ENCODE measurements at places on chromosomes 3 and 15.

DNA sequence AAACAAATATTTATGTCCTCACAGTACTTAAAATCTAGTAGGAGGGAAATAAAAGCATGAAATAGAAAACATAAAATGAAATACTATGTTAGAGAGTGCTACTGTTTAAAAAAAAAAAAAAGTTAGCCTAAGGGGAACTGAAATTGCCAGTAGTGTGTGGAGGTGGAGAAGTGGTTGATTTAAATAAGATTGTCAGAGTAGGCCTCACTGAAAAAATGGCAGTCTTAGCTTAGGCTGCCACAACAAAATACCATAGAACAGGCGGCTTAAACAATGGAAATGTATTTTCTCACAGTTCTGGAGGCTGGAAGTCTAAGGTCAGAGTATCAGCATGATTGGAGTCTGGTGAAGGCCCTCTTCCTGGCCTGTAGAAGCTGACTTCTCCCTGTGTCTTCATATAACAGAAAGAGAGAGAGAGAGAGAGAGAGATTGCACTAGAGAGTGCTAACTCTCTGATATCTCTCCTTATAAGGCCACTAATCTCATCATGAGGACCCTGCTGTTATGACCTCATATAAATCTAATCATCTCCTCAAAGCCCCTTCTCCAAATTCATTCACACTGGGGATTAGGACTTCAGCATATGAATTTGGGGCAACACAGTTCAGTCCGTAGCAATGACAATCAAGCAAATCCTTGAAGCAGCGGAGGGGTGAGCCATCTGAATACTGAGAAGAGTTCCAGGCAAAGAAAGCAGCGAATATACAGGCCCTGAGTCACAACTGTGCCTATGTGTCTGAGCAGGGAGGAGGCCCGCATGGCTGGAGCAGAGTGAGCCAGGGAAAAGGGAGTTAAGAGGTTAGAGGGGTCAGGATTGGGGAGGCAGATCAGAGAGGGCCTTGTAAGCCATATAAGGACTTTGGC is 23.6 kb upstream of the LRRC34 start:
- DNase-seq, result no peak

DNA sequence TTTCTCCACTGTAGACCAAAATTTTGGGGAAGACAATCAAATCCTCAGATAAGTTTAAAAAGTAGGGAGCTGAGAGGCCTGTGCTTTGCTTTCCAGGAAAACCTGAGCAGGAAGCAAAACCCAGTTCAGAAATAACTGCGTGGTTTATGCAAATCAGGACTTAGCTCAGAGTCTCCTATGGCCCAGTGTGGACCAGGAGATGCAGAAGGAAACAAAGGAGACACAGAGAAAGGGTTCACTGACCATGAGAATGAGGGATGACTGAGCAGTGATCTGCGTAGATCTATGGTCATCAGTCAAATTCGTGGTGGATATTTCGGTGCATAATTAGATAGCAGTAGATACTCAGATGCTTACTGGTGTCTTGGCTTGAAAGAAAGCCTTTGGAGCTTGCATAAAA is 196.6 kb downstream of the TPRG1 start:
- no peak for DNase-seq

- DNase-seq, result no peak
Observed at GRCh38 chr3:109806929-109807328, 469.6 kb upstream of the DPPA4 start.

DNA sequence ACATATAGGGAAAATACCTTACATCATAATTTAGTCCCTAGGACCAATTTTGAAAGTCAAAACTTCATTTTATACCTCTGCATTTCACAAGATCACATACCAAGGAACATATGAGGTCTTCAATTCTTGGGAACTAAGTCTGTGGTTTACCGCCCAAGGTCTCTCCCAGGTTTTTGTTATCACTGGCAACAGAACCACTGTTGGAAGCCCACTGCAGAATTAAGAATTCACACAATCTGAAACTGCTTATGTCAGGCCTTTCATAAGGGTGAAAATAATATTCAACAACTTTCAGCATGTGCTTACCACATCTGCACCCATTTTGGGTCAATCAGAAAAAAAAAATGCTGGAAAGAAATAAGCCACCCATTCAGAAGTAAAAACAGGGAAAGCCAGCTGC is 107.2 kb upstream of the MME start:
- no peak for DNase-seq

DNA sequence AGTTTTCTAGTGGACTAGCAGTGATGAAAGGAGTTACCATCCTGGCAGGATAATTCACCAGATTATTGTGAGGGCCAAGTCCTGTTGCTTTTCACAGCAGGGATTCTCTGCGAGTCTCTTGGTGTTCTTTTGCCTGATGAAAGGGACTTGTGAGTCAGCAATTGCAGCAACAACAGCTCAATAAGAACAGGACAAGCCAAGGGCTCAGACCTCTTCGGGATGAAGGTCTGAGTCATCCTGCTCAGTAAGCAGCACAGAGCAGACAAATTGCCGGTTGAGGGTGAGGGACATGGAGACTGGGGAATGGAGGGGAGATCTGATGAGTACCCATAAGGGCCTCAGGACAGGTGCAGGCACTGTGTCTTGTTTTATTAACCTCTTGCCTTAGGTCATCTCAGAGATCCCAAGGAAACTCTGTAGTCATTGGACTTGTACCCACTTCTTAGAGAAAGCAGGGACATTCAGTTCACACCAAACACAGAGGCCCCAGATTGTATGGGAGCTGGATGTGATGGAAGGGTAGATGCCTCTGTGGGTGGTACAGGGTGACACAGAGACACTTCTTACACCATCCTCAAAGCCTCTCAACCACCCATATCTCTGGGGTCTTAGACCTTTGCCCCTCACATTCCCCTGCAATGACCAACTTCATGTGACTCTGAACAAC is 173.8 kb upstream of the TLE3 start:
- no peak for DNase-seq

DNA sequence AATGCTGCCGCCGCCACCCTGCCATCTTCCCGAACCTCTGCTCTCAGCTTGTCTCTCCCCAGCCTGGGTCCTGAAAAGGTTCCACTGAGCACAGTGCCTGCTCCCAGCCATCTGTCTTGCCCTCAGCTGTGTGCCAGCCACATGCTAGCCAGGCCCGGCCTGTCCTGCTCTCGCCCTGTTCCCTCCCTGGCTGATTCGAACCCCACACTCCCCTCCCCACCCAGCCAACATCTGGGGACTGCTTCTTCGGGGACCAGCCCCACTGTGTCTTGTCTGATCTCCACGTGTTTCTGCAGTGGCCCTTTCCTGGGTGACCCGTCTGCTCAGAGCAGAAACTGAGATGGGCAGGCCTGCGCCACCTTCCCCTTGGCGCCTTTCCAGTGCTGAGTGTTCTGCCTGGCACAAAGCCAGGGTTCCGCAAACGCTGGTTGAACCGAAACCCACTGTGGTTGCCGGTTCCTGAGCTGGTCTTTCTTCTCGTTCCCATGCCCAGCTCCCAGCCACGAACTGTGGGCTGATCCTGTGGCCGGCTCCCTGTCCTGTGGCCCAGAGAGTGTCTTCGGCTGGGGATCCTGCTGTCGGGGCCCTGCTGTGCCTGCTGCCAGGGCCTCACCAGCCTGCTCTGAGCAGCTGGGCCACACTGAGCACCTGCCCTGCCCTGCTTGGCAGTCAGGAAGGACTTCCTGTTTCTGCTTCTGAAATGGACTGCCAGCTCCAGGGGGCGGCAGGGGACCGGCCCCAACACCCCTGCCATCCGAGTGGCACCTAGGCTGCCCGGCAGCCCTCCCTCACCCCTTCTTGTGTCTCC is 62.7 kb upstream of the KLF13 start:
- no peak for DNase-seq

DNA sequence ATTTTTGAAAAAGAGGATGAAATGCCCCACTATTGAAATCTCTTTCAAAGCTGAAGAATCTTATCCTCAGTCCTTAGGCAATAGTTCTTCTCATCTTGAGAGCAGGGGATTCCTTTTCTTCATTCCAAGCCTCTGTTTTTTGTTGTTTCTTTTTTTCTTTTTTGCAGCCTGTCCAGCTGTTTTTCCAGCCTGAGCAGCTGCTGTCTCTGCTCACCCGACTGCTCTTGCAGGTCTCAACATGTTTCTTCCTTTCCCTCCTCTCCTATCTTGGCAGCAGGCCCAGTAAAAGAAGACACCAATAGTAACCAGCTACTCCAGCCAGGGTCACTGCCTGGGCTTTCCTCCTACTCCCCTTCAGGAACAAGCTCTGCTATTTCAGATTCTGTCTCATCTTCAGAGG is 23.8 kb downstream of the MEX3B start:
- peak; percentile 36 for DNase-seq

- peak; percentile 65 for DNase-seq
Observed at GRCh38 chr3:114899186-114899931, 247.7 kb downstream of the ZBTB20 start.

DNA sequence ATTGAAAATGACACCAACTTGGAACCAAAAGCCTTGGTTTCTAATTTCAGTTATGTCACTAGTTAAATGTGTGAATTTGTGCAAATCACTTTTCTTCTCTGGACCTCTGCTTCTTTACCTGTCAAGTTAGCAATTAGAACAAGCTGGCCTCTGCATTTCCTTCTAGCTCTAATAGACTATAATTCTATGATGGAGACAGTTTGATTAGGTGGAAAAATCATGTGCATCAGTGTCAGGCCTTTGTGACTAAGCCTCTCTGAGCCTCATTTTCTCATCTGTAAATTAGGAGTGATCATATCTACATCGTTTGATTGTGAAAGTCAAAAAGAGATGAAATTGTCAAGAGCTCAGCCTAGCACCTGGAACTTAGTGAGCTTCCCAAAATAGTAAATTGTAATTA is 712.9 kb downstream of the MECOM start:
- no peak for DNase-seq

DNA sequence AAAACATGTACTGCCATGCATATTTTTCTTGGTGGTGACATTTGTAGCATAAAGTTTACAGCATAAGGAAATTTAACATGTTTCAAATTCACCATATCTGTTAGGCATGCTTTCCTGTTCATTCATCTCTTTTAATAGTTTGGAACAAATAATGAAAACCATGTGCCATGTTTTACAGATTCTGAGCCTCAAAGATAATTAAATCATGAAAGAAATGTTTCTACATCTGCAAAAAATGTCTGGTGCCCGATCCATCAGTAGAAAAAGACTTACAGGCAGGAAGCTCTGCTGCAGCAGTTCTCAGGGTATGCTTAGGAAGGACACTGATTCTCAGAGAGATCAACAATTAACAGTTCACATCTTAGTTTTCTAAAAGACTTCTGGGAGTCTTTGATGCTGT is 316.2 kb downstream of the IL5RA start:
- DNase-seq, result no peak

GRCh38 chr3:133452641-133453319 is 52.9 kb downstream of the BFSP2 start:
- DNase-seq, result no peak

- DNase-seq, result no peak
Observed at GRCh38 chr15:81959196-81959595, 86.6 kb downstream of the MEX3B start.

GRCh38 chr15:25846377-25846776 is 16.8 kb downstream of the ATP10A start:
- no peak for DNase-seq

GRCh38 chr3:197365586-197365985 is 67.2 kb upstream of the DLG1 start:
- no peak for DNase-seq

DNA sequence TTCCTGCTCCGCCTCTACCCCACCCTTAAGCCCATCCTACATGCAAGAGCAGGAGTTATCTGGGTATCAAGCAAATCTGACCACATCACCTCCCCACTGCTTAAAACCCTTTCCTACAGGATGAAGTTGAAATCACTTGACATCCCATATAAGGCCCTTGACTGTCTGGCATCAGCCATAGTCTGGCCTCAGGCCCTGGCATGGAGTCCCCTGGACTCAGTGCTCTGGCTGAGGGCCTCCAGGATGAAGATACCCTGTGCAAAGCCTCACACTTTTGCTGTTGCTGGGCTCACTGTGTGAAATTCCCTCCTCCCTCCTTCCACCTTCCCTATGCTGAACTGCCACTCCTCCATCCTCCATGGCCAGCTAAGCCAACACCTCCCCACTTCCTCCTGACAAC is 65.2 kb upstream of the GLCE start:
- DNase-seq, result peak; percentile 63

- DNase-seq, result no peak
Observed at GRCh38 chr15:57079931-57080620, 161.6 kb downstream of the TCF12 start.

DNA sequence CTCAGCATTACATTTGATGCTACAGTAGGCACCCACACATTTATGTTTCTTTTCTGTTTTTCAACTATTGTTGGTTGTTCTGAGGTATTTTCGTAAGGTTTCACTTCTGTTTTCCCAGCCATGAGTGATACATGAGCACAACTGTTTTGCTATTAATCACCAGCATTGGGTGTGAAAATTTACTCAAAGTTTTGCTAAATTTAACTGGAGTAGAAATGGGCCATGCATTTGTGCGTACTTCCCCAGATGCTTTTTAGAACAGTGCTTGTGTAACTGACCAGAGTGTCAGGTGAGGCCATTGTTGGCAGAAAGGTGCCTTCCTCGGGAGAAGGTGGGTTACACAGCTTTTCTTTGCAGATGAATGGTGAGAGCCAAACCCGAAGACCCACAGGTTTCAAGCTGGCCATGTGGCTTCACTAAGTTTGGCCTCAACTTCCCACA is 70.4 kb downstream of the ST6GAL1 start:
- DNase-seq, result no peak

DNA sequence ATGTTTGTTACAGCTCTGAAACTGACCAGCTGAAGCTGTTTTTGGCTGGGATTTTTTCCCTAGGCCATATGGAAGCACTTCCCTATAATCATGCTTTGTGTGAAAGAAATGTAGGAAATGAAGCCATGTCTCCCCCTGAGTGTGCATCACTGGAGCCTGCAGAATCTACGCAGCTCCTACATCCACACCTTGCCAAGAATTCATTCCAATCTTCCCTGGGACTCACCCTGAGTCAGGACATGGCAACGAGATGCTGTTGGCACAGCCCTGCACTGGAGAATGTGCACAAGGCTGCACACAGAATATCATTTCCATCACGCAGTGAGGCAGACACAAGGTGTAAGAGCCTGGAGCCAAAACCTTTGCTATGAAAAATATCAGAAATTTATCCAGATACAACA is 189.5 kb downstream of the ADAMTSL3 start:
- no peak for DNase-seq

DNA sequence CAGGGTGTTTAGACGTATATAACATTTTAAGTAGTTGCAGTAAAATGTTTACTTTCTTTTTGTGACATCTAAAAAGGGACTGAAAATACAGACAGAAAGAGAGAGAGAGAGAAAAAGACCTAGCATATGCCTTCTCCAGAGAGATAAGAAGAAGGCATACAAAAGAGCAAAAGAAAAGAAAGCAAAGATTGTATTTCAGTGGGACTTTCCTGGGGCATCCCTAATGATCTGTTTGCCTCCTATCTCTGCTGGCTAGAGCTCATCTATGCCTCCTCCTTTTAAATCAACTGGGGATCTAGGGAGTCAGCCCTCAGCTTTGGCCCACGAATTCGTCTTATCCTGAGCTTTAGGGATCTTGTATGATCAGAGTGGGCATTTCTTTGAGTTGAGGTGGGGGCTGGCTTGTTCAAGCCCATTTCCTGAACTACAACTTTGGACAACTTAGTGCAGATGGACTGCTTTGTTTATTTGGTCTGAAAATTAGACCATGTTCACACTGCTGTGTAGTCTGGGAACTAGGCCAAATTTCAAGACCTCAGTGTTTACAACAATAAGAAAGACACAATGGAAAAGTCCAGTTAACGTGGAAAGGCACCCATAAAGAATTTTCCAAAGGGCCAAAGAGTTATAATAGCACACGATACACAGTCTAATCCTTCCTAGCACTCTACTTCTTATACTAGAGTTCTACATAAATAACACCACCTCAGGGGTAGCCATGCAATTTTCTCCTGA is 61.0 kb downstream of the ATP8B4 start:
- no peak for DNase-seq

All from NCI-H446 (cell line).